ENCODE measurements at places on chromosomes 13 and 19.

- no peak for DNase-seq
These were observed 16.1 kb upstream of the SDHAF1 start for GRCh38 chr19:35978832-35979365.

- DNase-seq, result no peak
These were observed 218.1 kb downstream of the SLITRK5 start for GRCh38 chr13:87889254-87889653.

- DNase-seq, result no peak
These were observed 2.4 kb upstream of the APC2 start for GRCh38 chr19:1447504-1447903.

DNA sequence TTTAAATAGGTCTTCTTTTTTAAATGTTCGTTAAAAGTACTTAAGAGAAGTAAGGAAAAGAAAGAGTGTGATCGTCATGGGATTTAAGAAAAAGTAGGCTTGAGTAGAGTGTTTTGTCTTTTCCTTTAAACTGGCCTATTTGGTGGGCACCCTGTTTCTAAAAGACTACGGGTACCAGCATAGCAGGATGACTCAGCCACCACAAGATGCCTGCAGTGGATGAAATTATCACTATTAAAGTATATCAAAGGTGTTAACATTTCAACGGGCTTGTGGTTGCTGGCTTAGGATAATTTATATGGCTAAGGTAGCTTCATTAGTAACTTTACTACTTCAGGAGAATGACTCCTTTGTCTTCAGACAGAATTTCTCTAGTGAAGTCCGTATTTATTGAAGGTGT, 112.6 kb downstream of the STARD13 start:
- no peak for DNase-seq

DNA sequence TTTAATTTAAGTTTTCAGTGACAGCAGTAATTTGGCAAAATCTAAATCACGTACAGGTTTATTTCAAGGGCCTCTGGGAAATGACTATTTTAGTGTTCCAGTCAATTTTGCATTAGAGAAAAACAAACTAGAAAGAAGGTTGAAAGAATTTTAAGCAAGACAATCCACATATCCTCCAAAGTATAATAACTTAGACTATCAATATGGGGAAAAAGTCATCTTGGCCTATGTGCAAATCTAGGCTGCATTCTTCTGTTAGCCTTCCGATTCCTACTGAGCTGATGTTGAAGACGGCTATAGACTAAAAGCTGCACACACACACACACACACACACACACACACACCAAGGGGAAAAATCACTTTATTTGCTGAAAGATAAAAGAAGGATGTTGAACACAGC, 81.3 kb downstream of the SLITRK6 start:
- no peak for DNase-seq

DNA sequence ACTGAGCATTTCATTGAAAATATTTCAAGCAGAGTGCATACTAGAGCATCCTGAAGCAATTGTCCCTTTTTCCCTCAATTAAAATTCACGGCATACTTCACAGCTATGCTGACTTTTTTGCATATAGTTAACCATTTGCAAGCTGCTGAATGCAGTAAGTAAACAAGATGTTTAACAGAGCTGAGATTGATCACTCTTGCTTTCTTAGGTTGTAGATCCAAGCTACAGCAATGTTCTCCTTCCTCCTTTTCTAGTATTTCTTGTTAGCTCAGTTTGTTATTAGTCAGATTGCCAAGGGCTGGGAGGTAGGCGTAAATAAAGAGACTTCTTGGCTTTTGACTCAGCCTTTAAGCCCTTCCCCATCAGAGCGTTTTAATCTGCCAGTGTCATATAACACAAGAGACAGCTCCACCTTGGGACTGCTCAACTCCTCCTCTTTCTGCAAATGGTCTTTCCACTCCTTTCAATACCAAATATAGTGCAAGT, at the start of gene SLITRK6:
SLITRK6 (minus strand) TSS at position 323 of the 486 bp plus-strand sequence. CDS start 2,911 bp downstream, outside the sequence.
- DNase-seq, result no peak

DNA sequence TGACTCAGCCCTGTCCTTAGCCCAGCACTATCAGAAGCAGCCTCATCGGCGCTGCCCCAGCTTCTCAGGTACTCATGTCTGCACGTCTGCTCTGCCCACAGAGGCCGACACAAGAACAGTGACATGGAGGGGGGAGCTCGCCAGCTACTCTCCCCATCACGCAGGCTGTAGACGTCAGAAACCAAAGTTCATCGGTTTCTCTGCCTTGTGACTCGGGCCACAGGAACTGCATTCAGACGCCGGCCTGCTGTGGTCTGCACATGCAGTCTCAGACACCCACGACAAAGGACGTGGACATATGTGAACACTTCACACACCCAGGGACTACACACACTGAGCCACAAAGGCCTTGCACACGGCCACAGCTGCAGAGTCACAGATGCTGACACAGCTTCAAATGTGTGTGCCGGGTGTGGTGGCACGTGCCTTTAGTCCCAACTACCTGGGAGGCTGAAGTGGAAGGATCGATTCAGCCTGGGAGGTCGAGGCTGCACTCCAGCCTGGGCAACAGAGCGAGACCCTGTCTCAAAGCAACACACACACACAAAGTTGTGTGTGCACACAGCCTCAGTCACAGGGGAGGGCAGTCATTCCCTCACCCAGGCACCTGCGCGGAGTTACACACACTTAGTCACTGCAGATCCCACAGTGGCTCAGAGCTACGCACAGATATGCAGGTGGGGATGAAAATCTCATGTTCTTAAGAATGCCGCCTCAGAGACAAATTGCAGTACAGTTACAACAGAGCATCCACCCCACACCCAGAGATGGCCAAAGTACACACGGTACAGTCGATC, 4.9 kb upstream of the ZFP36 start:
- no peak for DNase-seq

GRCh38 chr13:48567515-48568369, 34.9 kb upstream of the RCBTB2 start:
- DNase-seq, result no peak

GRCh38 chr19:38700350-38700901, 43.8 kb downstream of the CAPN12 start:
- no peak for DNase-seq

- DNase-seq, result no peak
These were observed 7.7 kb downstream of the ATP4B start for GRCh38 chr13:113650275-113650674.

GRCh38 chr19:29484876-29485275, 40.9 kb upstream of the VSTM2B start:
- DNase-seq, result no peak

DNA sequence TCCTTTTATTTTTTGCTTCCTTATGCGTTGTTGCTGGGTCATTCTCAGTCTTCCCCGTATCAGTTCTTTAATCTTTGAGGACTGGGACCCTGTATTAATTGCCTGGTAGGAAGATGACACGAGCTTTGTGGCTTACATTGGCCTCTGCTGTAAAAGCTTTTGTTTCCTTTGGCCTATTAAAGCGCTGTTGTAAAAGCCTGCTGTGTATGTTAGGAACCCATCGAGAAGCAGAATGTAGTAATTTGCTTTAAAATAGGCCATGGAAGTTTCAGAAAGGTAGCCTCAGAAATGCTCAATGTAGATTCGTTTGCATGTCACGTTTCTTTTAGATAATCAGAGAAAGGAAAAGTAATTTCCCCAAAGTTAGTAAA, 257.5 kb upstream of the STARD13 start:
- no peak for DNase-seq

- DNase-seq, result no peak
These were observed 174.2 kb downstream of the TEX29 start for GRCh38 chr13:111494641-111495040.

- no peak for DNase-seq
These were observed 99.6 kb downstream of the CCNA1 start for GRCh38 chr13:36531746-36532486.

DNA sequence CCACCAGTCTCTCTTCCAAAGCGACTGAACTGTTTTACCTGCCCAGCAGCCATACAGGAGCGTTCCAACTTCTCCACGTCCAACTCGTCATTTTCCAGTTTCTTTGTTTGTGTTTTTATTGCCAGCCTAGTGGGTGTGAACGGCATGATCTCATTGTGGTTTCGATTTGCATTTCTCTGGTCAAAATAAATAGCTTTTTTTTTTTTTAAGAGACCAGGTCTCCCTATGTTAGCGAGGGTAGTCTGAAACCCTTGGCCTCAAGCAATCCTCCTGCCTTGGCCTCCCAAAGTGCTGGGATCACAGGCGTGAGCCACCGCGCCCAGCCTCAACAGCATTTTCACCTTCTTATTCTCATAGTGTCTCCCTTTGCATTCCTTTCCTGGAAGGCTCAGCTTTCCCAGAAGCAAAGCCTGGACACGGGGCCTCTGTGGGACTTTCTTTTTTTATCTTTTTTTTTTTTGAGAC, 4.2 kb upstream of the JSRP1 start:
- no peak for DNase-seq

DNA sequence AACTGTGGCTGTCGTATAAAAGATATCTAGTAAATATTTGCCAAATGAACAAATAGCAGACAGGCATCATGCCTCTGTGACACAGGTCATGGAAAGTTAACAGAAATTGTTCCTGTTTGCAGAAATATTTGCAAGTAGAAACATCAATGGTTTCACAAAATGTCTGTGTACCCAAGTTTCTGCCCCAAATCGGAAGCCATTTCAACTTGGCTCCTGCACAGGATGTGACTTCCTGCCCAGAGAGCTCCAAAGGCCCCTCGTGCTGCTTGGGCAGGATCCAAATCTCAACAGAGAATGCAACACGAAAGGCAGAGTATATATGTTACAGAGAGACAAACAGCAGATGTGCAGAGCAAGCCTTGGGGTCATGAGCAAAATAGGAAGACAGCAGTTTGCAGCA, 95.5 kb upstream of the SERP2 start:
- DNase-seq, result no peak

GRCh38 chr13:67652887-67653286, 422.8 kb upstream of the PCDH9 start:
- no peak for DNase-seq

GRCh38 chr19:53131085-53131590, 1.6 kb downstream of the ZNF415 start:
- DNase-seq, result no peak

GRCh38 chr13:37360556-37360955, 238.0 kb downstream of the POSTN start:
- DNase-seq, result no peak

DNA sequence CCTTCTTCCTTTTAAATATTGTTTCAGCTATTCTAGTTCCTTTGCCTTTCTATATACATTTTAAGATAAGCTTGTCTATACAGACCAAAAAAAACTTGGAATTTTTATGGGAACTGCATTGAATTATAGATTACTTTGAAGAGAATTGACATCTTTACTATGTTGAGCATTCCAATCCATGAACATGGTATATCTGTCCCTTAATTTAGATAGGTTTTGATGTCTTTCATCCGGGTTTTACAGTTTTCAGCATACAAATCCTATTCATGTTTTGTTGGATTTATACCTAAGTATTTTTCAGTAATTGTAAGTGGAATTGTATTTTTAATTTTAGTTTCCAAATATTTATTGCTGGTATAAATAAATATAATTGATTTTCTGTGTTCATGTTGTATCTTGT, 12.2 kb upstream of the IFNL1 start:
- no peak for DNase-seq

DNA sequence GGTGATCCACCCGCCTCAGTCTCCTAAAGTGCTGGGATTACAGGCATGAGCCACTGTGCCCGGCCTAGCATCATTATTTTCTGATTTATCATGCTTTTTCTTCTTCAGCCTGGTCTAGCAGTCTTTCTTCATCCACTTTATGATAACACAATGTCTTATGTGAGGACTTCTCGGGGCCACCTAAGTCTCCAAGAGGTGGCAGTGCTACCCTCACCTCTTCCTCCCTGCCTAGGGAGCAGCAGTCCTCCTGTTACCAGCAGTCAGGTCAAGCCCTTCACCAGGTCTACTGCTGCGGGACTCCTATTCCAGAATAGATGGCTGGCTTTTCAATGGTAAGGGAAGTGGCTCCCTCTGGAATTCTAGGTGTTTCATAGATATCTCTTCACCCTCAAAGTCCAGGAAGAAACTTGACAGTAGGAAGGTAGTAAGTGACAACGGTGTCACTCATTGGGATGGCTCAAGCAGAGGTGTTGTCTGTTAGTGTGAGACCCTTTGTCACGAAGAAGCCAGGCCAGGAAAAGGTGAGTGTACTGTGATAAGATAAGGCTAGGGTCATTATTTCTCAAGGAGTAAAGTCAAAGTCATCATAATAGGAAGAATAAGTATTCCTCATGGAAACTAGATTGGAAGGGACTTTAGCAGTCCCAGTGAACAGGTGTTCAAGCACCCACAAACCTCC, 164.0 kb downstream of the KLF5 start:
- DNase-seq, result no peak

- DNase-seq, result no peak
These were observed 59.5 kb upstream of the ADGRL1 start for GRCh38 chr19:14265290-14266036.

DNA sequence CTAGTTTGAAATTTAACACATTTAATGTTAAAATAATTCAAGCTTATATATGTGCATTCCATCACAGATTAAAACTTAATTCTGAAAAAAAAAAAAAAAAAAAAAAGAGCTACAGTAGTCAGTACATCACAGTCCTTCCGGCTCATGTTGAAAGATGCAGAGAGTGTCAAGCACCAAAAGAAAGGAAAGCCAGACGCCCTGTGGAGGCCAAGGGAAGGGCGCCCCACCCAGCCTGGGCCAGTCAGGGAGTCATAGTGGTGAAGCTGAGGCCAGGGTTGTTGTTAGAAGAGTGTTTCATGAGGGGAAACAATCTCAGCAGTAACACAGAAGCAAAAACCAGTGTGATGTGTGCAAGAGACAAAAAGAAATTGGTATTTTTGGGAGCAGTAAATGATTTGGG, 375.3 kb downstream of the MTUS2 start:
- no peak for DNase-seq

GRCh38 chr19:33252971-33253370, 27.3 kb upstream of the SLC7A10 start:
- no peak for DNase-seq

DNA sequence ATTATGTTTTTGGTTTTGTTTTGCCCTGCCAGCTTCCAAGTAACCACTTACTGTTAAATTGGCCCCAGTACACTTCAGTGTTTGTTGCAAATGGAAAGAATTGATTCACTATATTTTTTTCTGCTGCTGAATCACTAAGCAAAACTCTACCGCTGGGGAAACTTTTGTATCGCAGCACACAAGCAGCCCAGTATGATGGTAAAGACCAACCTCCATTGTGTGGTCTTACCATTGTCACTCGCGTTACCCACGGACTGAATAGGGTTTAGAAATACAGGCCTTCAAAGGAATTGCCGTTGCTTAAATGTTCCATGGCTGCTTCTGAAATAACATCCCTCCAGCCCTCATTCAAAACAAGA, 7.9 kb downstream of the SPATA13 start:
- DNase-seq, result no peak

- no peak for DNase-seq
These were observed 85.7 kb downstream of the FOXO1 start for GRCh38 chr13:40580566-40581276.

- DNase-seq, result no peak
These were observed 27.6 kb downstream of the TNFSF13B start for GRCh38 chr13:108297114-108297513.

Measured in HuH-7.5 (cell line).